Pulmonary artery endothelial cell (primary cell): ENCODE measurements at places on chromosomes 1 and 21.

GRCh38 chr1:65872301-65872700 is 79.6 kb downstream of the PDE4B start:
- DNase-seq, result no peak

DNA sequence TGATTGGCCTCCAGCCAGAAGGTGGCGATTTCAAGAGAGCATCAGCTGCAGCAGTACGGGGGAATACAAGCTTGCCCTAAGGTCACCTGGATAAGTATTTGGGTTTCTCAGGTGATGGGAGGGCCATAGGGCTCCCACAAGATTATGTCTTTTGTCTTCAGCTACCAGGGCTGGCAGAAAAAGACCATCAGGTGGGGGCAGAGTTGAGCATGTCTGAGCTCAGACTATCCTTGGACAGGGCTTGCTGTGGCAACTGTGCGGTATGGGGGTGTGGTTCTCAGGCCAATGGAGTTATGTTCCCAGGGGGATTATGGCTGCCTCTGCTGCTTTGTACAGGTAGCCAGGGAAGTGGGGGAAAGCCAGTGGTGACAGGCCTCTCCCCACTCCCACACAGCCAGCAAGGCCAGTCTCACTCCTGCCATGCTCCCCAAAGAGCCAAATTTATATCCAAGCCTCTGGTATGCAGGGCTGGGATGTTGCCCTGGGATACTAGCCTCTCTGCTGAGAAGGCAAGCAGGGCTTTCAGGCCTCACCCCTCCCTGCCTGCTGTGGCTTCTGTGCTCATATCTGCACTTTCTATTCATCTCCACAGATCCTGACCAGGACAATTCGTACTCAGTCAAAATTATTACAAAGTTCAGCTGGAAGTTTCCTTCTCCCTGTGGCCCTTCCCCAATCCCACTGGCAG is 26.6 kb upstream of the CD84 start:
- DNase-seq, result no peak

DNA sequence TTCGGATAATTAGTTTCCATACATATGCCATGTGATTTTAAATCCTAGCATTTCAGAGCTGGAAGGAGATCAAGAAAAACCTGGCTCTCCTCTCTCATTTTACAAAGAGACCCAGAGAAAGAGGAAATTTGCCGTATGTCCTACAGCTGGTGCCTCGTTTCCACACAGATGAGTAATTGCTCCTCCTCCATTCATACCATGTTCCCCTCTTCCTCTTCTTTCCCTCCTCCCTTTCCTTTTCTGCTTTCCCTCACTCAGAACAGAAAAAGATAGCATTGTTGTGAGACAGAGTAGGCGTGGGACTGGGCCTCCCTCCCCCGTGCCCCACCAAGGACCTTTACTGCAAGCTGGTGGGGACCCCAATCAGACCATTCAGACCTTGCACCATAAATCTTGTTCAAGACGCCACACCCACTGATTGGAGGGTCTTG is 13.7 kb upstream of the SLC44A3 start:
- DNase-seq, result no peak

GRCh38 chr1:150487763-150488115 is 520 bp downstream of the TARS2 start:
- no peak for DNase-seq
